Urinary bladder (tissue), 4 donors: ENCODE measurements at places on chromosomes 7 and 10.

GRCh38 chr10:31095677-31096560, 64.3 kb upstream of the ZNF438 start:
- no peak for DNase-seq

- no peak for DNase-seq
These were observed at the start of gene ZMYND11 for GRCh38 chr10:135132-135600. TSS of gene ZMYND11 (plus strand) at chr10:135455. CDS start at chr10:180013, 44,558 bp downstream.

DNA sequence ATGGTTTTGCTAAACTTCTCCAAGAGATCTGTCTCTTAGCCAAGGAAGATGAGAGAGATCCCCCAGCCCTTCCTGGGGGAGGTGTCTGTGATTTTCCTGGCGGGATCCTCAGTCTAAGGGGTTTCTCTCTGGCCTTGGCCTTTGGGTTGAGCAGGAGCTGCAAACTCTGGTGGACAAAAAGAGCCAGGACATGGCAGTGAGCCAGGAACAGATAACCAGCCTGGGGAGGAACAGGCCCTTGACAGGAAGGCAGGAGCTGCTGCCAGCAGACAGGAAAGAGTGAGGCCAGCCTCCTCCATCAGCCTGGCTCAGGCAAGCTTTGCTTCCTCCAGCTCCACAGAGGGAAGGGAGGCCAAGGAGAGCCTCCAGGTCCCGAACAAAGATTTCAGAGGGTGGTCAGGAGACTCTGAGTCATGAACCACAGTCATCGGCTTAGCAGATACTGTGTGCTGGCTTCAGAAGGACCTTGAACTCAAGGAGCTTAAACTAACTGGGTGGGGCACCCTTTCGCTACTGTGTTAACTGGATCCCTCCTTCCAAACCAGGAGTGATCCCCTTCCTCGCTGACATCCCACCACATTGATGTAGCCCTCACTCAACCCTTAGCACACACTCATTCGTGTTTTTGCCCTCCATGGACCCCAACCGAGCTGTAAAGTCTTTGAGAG, 34.7 kb downstream of the DDIT4 start:
- DNase-seq = no peak

- DNase-seq = no peak
These were observed 17.8 kb downstream of the LYZL1 start for GRCh38 chr10:29306688-29307087.

- DNase-seq = no peak
These were observed 95.7 kb downstream of the PKD1L1 start for GRCh38 chr7:47852330-47853245.

DNA sequence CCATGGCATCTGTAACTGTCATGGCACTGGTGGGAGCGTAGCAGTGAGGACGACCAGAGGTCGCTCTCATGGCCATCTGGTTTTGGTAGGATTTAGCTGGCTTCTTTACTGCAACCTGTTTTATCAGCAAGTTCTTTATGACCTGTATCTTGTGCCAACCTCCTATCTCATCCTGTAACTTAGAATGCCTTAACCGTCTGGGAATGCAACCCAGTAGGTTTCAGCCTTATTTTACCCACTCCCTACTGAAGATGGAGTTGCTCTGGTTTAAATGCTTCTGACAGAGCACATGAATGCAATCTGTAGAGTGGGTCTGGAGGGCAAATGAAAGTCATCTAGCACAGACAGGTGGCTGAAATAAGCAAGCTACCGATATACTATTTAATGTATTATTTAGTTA, 55.3 kb upstream of the OPN4 start:
- DNase-seq = no peak
